ENCODE measurements at places on chromosomes 6 and 20. TPM values are rescaled to one million over a fixed set of nuclear protein-coding genes. Genes with fewer than 3 reads are reported as not detected.

CARMIL1 gene
- 24.9 TPM for total RNA-seq

- no peak for DNase-seq
- no peaks in the 10 kb centered on the region for H3K4me1 ChIP-seq
These were observed 168.4 kb downstream of the OR2B2 start for GRCh38 chr6:27743787-27744186.

- no peak for DNase-seq
- H3K4me3 ChIP-seq, result peak overlapping the region; percentile 23
- H3K4me1 ChIP-seq, result peaks cover 36% of the 10 kb centered on the region
- no peaks in the 10 kb centered on the region for H3K36me3 ChIP-seq
These were observed 4.3 kb downstream of the TNNC2 start for GRCh38 chr20:45822857-45823256.

DNA sequence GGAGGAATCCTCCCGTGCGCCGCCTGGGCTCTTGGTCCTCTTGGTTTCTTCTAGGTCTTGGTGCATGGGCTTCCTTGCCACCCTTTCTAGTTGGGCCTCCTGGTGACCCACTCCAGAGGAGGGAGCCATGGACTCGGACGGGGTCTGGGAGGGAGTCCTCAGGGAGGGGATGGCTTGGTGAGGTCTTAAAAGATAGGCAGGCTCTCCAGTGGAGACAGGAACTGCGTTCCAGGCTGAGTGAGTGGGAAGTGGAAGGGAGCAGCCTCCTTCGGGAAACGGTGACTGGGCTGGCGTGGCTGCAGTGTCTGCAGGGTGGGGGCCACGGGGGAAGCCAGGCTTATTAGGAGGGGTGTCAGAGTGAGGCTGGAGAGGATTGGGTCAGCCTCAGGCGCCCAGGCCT is 152.8 kb downstream of the GRM4 start:
- peak; percentile 29 for DNase-seq
- no peak overlapping the region for H3K4me3 ChIP-seq
- H3K27me3 ChIP-seq, result peaks cover 8% of the 10 kb centered on the region
- H3K27ac ChIP-seq, result no peak overlapping the region

DNA sequence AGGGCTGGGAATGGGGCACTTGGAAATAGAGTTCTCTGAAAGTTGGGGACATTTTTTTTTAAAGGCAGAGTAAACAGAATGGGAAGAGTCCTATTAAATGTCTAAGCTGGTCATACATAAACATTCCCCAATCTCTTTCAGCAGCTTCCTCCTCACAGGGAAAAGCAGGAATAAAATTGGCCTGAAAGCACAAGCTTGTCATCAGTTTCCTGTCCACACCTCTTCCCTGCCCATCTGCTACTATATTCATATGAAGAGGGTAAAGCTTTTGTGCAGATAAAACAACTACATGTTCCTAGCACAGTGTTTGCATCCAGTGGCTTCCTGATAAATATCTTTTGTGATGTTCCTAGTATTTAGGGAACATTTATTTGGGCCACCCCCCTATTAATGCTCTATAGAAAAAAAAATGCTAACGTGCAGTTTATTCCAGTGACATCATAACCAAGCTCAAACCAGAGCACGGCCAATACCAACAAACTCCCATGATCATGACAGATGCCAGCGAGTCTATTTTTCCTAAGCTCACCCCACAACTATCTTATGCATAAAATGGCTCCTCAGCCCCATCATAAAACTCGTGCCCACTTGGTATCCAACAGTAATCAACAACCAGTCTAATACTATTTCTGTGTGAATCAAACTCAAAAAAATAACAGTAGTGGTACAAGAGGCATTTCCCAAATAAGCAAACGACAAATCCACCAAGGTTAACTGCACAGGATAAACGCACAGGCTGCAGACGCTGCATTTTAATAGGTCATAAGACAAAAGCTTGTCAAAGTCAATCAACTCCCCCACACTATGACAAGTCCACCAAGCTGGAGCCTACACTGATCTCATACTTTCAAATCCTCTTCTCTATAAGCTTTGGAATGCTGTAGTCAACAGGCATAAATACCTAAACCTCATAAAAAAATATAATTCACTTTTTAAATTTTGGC is 95.3 kb downstream of the EPB41L2 start:
- no peak overlapping the region for H3K4me3 ChIP-seq
- no peaks in the 10 kb centered on the region for H3K27me3 ChIP-seq
- no peak overlapping the region for H3K27ac ChIP-seq
- no peak for DNase-seq
- no peaks in the 10 kb centered on the region for H3K36me3 ChIP-seq
